ENCODE measurements at places on chromosomes 7 and 10.

GRCh38 chr7:130515315-130516040, 23.6 kb downstream of the MEST start:
- DNase-seq, result no peak

- no peak for DNase-seq
These were observed 60.8 kb upstream of the BAMBI start for GRCh38 chr10:28616514-28616913.

DNA sequence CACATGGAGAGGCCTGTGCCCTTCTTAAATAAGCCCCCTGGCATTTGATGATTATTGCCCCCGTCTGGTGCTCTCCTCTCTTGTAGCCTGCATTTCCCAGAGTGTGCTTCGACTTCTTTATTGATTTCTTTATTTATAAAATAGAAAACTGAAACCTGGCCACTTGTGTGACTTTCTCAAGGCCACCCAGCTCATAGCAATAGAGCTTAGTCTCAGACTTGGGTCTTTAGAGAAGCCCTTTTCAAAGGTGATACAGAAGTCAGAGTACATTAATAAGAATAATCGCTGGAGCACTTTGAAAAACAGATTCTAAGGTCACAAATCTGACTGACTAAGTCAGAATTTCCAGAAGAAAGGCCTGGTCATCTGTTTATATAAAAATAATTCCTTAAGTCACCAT, 86.6 kb downstream of the NOC3L start:
- DNase-seq, result no peak

DNA sequence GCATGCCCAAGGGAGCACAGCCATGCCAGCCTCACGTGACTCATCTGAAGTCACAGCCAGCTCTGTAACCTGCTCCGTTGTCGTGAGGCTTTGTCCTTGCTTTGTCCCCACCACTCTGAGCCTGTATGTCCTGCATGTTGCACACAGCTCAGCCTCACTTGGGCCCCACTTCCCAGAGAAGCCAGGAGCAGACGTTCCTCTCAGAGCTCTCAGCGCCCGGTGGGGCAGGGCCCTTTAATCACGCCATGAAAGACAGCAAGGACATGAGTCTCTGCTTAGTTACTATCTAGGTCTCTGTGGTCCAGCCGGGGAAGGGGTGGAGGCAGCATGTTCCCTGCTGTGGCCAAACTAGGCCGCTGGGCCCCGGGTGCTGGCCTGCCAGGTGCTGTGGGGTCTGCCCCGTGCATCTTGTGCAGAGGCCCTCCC, 127.4 kb upstream of the FAM20C start:
- DNase-seq, result no peak

- DNase-seq, result no peak
These were observed 83.6 kb downstream of the LRRN3 start for GRCh38 chr7:111174510-111174909.

DNA sequence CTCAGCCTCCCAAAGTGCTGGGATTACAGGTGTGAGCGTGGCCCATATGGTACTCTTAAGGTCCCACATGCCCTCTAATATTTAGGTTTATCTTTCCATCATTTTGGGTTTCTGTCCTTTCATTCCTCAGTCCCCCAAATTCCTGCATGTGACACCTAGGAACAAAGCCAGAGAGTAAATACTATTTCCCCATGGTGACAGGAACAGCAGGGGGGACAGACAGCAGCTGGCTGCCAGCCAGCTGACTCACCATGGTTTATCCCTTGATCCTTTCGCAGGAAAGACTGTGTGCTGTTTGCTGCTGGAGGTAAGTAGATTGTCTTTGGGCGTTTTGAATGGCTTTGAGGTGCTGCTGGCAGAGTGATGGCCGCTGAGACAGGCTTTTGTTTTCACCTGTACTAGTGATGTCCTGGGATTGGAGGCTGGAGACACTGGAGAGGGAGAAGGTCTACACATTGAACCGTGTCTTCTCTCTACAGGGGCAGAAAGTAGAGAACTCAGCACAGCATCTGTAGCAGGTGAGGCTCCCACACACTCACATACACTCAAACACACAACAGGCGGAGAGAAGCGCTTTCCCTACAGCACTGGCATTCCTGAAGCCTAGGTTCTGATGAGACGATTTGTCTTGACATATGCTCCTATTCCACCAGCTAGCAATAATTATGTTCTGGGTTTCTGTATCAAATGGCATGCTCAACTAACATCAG, 83.7 kb upstream of the EFCAB10 start:
- DNase-seq, result no peak

- DNase-seq, result no peak
These were observed 35.2 kb upstream of the HECW1 start for GRCh38 chr7:43077285-43077684.

GRCh38 chr10:57638411-57638810, 629.3 kb downstream of the IPMK start:
- no peak for DNase-seq

- DNase-seq, result no peak
These were observed 220.9 kb upstream of the MKLN1 start for GRCh38 chr7:131106681-131107336.

GRCh38 chr10:54402576-54402975, 398.5 kb downstream of the PCDH15 start:
- no peak for DNase-seq

DNA sequence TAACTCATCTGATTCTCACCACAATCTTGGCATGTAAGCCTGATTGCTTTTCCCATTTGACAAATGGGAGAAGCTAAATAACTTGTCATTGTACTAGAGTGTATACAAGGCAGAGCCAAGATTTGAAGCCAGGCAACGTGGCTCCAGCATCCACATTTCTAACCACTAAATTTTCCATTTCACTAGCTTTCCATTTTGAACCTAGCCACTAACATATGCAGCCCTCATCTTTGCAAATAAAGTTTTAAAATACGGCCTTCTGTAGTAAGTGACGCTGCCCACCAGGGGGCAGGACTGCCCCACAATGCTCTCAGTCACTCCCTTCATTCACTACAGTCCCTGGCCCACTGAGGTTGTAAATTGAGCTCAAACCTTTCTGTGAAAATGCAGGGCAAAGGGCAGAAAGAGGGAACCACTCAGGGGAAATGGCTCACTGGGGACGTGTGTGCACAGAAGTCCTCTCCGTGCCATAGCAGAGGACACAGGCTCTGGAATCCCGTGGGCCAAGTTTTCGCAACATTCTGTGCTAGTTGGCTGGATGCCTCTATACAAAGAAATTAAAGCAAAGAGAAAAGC, 315.7 kb downstream of the TNS3 start:
- DNase-seq, result peak; percentile 10

GRCh38 chr10:131725581-131726069, 175.2 kb upstream of the PPP2R2D start:
- no peak for DNase-seq

GRCh38 chr7:151631570-151631952, 111.9 kb upstream of the RHEB start:
- no peak for DNase-seq

DNA sequence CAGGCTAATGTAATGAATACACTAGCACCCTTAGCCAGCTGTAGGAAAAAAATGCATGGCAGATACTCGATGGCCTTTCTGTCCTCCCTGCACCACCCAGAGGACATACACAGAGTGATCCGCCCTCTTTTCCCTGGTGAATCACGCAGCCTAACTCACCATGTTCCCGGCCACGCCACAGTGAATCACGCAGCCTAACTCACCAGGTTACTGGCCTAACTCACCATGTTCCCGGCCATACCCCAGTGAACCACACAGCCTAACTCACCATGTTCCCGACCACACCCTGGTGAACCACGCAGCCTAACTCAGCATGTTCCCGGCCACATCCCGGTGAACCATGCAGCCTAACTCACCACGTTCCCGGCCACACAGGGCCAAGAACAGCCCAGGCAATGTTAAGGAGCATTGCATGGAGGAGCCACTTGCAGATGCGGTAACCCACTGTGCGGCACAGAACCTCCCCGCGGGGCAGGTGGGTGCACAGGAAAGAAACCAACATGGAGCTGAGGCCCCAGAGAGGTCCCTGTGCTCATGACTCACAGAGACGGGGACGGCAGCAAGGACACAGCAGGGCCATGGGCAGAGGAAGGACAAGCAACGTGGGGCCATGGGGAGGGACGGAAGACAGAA, 508.5 kb downstream of the DNAJB6 start:
- DNase-seq, result no peak

DNA sequence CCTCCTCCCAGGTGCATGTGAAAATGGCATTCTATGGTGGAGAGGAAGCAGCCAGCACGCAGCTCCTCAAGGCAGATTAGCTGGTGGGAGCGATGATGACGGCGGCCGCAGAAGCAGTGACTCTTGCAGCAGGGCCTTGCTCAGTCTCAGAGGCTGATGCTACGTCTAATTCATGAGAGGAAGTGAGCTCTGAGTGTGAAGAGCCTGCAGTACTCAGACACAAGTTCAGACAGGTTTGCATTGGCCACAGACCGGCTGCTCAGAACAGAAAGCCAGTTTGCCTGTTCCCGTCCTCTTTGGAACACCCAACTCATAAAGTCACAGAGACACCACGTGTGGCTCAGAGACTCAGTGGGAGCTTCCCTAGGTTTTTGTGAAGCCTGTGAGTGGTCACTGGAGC, 136.5 kb downstream of the ADARB2 start:
- no peak for DNase-seq

DNA sequence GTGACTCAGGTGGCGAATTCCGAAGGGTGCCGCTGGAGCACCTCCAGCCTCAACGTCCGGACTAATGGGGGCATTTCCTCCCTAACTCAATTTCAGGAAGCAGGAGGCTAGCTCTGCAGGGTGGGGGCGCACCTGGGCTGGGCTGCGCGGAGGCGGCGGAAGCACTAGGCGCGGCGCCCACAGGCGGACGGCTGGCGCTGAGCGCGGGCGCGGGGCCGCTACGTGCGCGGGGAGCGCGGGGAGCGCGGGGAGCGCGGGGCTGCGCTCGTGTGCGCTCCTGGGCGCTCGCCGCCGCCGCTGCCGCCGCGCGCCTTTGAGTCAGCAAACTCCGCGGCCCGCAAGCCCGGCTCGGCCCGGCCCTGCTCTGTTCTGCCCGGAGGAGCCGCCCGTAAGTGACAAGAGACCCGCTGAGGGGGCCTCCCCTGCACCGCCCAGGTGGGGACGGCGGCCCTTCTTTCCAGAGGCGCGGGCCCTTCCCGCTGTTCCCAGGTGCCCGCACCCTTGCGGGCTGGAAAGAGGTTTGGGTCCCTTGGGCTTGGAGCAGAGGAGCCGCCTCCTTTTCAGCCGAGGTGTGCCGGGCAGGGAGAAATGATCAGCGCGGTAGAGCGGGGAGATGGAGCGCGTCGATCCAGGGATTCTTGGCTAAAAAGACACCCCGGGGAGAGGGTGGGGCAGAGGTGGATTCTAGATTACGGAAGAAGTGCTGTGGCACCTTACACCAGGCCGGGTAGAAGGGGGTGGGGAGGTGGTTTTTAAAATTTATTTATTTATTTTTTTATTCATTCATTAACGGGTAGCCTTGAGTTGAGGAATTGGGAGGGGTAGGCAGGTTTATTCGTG, at the start of gene SNX10:
SNX10 (plus strand) TSS at position 164 of the 840 bp plus-strand sequence. CDS start 54,581 bp downstream, outside the sequence.
- no peak for DNase-seq

GRCh38 chr7:141122736-141123135, 48.9 kb downstream of the TMEM178B start:
- no peak for DNase-seq

- DNase-seq, result no peak
These were observed 494.6 kb downstream of the LRMDA start for GRCh38 chr10:75925999-75926398.

- DNase-seq, result no peak
These were observed 21.3 kb downstream of the MDH2 start for GRCh38 chr7:76069238-76069638.

GRCh38 chr10:113356794-113357680, 195.8 kb upstream of the HABP2 start:
- DNase-seq, result no peak

GRCh38 chr7:147584771-147585193, 1005.8 kb upstream of the C7orf33 start:
- DNase-seq, result no peak

Data from BJ (cell line).